ENCODE measurements at places on chromosomes 2 and 18.
A peak's percentile ranks its signal among the peaks of the same experiment; 100 is the strongest.

DNA sequence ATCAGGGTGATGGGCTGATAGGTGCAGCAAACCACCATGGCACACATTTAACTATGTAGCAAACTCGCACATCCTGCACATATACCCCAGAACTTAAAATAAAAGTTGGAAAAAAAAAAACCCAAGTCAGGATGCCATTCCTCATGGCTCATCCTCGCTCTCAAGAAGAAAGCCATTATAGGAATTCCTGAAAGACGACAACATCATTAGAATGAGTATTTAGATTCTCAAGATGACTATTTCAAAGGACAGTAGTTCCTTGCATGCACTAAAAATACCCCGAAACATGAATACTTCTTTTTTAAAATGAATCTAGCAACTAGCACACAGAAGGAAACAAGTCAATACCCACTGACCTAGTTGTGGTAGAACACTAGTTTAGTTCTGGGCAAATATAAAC, 285.8 kb upstream of the REV1 start:
- no peak for DNase-seq

GRCh38 chr2:174122185-174122584, 126.1 kb downstream of the OLA1 start:
- DNase-seq: no peak

- DNase-seq: no peak
These were observed 591.7 kb upstream of the DDX18 start for GRCh38 chr2:117222809-117223208.

GRCh38 chr2:43289331-43289730, 62.9 kb upstream of the ZFP36L2 start:
- DNase-seq: no peak

- no peak for DNase-seq
These were observed 20.3 kb upstream of the ASNSD1 start for GRCh38 chr2:189641002-189641401.

GRCh38 chr2:140465301-140465700, 1665.5 kb downstream of the LRP1B start:
- no peak for DNase-seq

GRCh38 chr2:121716126-121716525, 20.5 kb downstream of the NIFK start:
- no peak for DNase-seq

GRCh38 chr18:43572163-43572562, 294.9 kb upstream of the SYT4 start:
- DNase-seq: no peak

DNA sequence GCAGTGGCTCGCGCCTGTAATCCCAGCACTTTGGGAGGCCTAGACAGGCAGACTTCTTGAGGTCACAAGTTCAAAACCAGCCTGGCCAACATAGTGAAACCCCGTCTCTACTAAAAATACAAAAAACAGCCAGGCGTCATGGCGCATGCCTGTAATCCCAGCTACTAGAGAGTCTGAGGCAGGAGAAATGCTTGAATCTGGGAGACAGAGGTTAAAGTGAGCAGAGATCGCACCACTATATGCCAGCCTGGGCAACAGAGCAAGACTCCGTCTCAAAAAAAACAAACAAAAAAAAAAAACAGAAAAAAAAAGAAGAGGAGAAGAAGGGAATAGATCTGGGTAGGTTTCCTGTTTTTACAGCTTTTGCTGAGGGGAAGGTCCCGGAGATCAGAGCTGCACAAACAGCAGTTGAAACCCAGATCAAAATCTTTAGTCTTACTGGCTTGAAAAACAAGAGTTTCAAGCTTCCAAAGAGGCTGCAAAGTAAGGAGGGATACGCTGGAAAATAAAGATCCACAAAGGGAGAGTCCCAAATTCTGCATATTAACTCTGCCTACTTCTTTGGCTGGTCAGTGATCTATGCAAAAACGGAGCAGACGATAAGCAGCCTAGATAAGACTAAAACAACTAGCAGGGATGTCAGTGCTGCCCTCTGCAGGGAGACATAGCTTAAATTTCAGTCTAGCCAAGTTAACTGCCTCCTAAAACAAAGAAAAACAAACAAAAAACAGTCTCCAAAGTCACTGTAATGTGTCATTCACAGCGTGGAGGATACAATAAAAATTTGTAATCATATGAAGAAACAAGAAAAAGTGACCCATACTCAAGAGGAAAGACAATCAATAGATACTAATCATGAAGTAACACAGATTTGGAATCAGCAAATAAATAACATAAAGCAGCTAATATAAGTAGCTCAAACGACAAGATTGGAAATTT, 74.1 kb downstream of the TLK1 start:
- DNase-seq: no peak

DNA sequence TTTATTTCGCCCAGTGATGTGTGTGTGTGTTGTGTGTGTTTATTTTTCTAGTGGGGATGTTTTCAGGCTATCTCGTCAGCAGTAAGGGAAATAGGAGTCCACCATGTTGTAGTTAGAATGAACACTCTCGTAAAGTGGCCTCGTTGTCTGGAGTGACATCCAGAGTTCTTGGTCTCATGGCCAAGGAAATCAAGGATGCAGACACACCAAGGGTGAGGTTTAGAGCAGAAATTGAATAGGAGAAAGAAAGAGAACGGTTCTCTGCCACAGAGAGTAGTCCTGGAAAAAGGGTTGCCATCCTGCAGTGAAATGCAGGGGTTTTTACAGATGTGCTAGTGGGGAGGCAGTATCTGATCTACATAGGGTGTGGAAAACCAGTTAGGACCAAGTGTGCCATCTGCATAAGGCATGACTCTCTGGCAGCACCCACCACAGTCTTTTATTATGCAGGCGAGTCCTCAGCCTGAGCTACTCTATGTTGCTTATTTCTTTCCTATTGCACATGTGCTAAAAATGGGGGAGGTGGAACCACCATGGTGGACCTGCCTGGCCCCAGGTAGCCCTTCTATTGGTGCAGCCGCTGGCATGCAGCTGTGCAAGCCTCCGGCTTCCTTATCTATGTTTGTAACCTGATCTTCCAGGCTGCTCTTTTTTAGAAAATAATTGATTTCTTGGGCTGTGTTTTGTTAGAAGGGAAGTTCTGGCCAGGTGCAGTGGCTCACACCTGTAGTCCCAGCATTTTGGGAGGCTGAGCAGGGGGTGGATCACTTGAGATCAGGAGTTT, 23.2 kb downstream of the RALB start:
- DNase-seq: no peak

DNA sequence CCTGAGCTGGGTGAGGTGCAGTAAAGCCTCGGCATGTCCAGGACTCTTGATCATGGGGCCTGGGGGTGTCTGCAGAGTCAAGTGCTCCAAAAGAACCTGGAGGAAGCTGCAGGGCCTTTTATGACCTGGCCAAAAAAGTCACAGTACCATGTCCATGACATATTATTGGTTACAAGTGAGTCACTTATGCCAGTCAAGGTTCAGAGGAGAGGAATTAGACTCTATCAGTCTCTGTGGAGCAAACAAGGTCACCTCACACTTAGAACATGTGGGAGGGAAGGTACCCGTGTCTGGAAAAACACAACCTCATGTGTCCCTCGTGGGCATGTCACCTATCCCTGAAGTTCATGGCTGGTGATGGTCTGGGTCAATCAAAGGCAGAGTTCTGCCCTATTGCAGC, 465.7 kb downstream of the FBXO15 start:
- DNase-seq: no peak

- DNase-seq: no peak
These were observed 344.3 kb upstream of the RAB12 start for GRCh38 chr18:8264861-8265411.

DNA sequence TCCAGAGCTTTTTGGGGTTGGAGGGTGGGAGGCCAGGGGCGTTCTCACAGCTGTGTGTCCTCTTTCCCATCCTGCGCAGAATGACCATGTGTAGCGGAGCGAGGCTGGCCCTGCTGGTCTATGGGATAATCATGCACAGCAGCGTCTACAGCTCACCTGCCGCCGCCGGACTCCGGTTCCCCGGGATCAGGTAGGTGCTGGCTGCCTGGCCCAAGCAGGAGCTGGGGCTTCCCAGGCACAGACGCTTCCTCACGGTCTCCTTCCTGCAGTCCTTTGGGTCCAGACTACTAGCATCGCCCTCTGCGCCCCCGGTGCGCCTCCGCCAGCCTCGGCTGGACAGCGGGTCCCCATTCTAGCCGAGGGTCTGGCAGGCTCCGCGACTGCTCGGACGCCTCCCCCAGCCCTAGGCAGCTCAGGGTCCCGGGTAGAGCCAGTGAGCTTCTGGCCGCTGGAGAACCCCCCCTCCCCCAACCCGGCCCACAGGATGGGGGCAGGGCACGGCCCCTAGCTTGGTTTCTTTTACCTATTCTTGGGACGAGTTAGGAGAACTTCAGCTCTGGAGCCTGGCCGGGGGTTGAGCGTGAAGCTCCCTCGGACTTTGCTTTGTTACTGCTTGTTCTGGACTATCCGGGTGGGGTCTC, 756 bp downstream of the ADCYAP1 start:
- DNase-seq: no peak

GRCh38 chr18:13612196-13612997, 114.0 kb downstream of the FAM210A start:
- peak; percentile 30 for DNase-seq

GRCh38 chr2:222479859-222480258, 55.5 kb downstream of the SGPP2 start:
- no peak for DNase-seq

- DNase-seq: peak; percentile 84
These were observed at the start of gene CENPA for GRCh38 chr2:26785431-26786206. Gene CENPA (plus strand): TSS chr2:26786056. CDS start chr2:26786197, 141 bp downstream.

DNA sequence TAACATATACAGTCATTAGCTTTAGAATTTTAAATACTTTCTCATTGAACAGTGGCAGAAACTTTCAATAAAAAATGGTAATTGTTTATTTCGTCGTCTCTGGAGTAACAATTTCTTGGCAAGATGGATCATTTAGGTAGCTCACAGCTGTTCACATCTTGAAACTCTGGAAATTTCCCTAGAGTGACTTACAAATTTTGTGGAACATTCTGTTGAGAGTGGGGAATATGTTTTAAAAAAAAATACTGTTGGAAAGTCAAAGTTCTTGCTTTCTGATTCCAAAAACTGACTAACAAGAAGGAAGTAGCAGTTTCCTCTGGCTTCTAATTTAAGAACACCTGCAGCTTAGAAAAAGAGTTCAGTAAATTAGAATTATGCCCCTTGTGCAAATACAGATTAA, 11.2 kb upstream of the CALCRL start:
- no peak for DNase-seq

GRCh38 chr18:58303363-58303762, 259.3 kb downstream of the NEDD4L start:
- no peak for DNase-seq

DNA sequence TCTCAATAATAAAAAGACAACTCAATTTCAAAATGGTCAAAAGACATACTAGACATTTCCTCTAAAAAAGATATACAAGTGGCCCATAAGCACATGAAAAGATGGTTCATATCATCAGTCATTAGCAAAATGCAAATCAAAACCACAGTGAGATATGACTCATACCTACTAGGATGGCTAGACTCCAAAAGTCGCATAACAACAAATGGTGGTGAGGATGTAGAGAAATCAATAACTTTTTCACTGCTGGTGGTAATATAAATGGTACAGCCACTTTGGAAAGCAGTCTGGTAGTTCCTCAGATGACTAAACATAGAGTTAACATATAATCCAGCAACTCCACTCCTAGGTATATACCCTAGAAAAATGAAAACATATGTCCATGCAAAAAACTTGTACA, 242.3 kb upstream of the NOL4 start:
- DNase-seq: no peak

DNA sequence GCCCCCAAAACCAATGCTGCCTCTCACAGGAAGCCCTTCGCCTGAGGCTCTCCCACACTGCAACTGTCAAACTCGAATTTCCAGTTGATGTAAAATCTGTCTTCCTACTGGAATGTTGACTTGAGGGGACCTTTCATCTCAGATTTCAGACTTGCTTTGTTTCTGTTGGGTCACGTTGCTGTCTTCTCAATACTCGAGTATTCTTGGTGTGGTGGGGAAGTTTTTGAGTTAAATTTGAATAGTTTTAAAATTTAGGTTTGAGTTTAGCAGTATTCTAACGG, 50.8 kb downstream of the AGAP1 start:
- DNase-seq: no peak

GRCh38 chr2:10471955-10472354, 23.8 kb upstream of the ODC1 start:
- DNase-seq: no peak

- DNase-seq: no peak
These were observed 28.8 kb upstream of the SLC3A1 start for GRCh38 chr2:44246436-44246835.

DNA sequence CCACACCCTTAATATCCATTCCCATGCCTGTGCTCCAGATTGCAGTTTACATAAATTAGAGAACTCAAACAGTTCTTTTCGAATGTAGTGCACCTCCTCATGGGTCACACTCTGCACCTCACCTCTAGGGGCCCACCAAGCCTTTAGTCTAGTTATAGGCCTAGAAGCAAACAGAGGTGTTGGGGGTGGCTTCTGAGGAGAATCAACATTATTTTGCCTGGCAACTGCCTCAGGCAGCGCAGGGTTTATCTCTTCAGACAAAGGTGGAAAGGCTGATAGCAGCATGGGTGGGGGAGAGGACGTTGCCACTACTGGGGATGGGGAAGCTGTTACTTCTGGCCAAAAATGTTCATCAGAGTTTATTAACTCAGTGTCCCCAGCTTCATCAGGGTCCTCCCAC, 5.0 kb upstream of the GYPC start:
- DNase-seq: no peak

DNA sequence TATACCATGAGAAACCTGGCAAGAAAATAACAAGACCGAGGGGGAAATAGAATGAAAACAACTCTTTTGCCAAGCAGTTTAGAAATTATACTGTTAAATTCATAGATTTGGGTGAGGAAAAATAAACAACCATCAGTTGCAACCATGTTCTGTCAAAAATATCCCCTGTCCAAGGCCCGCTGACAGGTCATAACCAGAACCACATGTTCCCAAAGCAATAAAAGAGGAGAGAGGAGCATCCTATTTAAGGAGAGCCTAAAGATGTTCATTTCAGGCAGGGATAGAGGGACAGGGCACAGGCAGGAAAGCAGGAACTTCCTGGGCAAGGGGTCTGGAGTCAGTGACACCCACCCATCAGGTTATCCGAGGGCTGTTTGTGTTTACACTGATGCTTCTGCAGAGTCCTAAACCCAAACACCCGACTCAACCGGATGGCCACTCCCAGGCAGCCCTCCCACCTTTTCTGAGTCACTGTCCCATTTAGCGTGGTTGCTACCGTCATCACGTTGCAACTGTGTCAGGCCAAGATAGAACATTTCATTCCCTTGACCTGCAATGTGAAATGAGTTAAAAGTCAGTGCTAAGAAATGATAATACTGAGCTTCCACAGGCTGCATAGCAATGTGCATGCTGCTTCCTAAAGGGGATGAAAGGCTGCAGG, 468.3 kb upstream of the RAB12 start:
- no peak for DNase-seq

- DNase-seq: no peak
These were observed 49.7 kb upstream of the ABCA12 start for GRCh38 chr2:215188078-215188477.

- no peak for DNase-seq
These were observed 88.0 kb downstream of the C1D start for GRCh38 chr2:67974559-67975430.

DNA sequence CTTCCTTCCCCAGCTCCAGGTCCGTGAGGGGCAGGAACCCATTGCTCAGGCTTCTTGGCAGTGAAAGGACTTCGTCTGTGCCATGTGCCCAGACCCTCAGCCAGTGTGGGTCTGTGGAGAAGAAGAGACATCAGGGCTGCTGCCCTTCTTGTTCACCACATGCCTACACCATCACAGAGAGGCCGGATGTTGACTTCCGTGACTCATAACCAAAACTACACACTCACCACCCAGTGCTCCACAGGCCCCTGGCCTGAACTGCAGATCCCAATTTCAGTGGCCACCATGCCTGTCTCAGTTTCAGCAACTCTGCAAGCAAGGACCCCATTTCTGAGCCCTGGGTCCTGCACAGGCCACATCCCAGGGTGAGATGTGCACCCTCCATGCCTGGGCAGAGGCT, 332.6 kb upstream of the SALL3 start:
- no peak for DNase-seq
